ENCODE measurements at places on chromosomes 3 and 15.

DNA sequence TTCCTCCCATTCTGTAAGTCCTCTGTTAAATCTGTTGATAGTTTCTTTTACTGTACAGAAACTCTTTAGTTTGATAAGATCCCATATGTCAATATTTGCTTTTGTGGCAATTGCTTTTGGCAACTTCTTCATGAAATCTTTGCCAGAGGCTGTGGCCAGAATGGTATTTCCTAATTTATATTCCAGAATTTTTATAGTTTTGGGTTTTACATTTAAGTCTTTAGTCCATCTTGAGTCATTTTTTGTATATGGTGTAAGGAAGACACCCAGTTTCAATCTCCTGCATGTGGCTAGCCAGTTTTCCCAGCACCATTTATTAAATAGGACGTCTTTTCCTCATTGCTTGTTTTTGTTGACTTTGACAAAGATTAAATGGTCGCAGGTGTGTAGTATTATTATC is 372.4 kb upstream of the CADM2 start:
- no peak for DNase-seq

- no peak for DNase-seq
Observed at GRCh38 chr3:13509059-13509815, 29.1 kb downstream of the HDAC11 start.

- no peak for DNase-seq
Observed at GRCh38 chr15:95567686-95568085, 762.8 kb upstream of the NR2F2 start.

DNA sequence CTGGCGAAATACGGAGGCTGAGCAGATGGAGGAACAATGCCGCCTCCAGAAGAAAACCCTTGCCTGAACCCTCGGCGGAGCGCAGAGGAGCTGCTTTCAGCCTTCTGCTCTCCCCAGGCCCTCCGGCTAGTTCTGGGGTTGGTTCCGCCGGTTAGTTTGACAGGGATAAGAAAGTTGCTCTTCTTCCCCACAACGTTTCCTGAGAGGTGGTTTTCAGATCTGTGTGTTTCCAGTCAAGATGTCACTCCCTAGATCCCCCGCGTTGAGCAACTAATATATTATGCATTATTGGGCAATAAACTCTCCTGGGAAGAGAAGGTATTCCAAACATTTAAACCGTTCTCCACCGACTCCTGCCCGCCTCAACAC is 551 bp downstream of the NLGN1 start:
- no peak for DNase-seq

- DNase-seq: no peak
Observed at GRCh38 chr15:84649706-84650105, 4.4 kb downstream of the WDR73 start.

DNA sequence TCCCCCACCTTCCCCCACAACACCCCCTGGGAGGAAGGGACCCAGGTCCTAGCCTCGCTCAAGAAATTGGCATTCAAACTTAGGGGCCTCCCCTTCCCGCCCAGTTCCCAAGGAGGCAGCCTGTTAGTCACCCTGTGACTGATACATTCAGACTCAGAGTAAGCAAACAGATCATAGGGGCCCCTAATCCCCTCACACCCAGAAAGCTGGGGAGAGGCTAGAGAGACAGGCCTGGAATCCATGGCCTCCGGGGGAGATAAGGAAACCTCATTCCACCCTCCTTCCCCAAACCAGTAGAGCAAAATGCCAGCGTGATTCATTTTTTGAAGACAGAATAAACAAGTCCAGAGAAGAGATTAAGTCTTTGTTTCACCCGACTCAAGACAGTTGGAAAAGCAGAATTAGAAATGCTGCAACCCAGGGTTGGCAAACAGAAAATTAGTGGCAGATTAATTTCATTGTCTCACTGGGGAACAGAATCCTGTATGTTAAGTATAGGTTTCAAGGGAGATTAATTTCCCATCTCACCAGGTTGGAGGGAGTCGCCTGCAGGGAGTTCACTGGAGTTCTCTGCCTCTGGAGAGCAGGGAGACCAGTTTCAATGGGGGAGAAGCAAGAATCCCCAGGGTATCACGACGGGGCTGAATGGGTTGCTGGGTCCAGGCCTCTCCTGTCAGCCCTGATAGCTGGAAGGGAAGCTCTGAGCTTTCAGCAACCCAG is 268.3 kb downstream of the UACA start:
- no peak for DNase-seq

- no peak for DNase-seq
Observed at GRCh38 chr3:129195731-129196256, 12.1 kb upstream of the CNBP start.

DNA sequence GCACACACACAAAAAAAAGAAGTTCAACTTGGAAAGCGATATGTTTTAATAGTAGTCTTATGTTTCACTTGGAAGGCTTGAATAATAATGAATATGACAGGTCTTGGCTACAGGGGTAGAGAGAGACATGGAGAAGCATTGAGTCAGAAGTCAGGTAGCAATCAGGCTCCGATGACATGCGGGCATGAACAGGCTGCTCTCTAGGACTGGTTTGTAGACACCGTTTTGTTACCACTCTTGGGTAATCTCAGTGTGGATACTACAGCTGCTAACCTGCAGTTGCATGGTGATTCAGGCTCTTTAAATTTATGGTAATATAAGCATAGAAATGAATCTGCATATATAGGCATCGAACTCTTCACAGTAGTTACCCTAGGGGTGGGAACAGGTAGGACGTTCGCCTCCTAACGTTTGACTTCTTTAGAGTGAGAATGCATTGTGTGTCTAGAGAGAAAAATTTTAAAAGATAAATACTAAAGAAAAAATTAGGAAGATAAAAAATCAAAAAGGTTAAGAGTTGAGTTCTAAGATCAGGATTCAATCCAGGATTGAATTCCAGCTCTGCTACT is 241.6 kb upstream of the KBTBD8 start:
- no peak for DNase-seq

GRCh38 chr3:169512991-169513390 is 150.5 kb downstream of the MECOM start:
- no peak for DNase-seq

DNA sequence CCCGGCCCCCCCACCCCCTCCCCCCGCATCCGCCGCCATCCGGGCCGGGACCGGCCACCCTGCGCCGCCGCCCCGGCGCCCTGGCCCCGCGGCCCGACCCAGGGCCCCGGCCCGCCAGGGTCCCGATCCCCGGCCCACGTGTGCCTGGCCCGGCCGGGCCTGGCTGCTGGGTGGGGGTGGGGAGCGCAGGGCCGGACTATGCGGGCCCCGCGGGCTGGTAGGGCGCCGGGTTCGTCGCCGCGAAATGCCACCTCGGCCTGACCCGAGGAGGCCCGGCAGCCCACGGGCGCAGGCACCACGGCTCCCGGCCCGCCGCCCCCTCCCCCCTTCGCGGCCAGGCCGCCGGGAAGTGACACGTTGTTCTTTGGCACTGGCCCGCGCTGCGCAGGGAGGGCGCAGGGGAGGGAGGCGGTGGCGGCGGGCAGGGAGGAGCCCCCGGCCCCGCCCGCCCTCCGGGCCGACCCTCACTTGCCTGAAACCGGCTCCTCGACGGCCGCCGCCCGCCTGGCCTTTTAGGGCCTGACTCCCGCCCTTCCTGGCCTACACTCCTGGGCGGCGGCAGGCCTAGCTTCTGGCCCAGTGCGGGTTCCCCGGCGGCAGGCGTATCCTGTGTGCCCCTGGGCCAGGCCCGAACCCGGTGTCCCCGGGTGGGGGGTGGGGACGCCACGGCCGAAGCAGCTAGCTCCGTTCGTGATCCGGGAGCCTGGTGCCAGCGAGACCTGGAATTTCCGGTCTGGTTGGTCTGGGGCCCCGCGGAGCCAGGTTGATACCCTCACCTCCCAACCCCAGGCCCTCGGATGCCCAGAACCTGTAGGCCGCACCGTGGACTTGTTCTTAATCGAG is 515 bp downstream of the EIF4G1 start:
- no peak for DNase-seq

DNA sequence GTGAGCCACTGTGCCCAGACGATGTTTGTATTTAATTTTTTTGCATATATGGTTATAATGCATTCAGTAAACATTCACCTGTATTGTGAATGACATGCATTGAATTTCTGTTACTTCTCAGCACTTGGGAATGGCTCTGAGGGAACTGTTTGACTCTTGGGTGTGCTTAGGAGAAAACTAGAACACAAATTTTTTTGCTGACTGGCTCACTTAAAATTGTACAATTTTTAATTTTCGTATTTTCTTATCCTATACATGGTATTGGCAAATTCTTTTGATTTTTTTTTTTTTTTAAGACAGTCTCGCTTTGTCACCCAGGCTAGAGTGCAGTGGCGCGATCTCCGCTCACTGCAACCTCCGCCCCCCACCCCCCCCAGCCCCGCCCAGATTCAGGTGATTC is 7.2 kb downstream of the ATP11B start:
- DNase-seq: no peak

DNA sequence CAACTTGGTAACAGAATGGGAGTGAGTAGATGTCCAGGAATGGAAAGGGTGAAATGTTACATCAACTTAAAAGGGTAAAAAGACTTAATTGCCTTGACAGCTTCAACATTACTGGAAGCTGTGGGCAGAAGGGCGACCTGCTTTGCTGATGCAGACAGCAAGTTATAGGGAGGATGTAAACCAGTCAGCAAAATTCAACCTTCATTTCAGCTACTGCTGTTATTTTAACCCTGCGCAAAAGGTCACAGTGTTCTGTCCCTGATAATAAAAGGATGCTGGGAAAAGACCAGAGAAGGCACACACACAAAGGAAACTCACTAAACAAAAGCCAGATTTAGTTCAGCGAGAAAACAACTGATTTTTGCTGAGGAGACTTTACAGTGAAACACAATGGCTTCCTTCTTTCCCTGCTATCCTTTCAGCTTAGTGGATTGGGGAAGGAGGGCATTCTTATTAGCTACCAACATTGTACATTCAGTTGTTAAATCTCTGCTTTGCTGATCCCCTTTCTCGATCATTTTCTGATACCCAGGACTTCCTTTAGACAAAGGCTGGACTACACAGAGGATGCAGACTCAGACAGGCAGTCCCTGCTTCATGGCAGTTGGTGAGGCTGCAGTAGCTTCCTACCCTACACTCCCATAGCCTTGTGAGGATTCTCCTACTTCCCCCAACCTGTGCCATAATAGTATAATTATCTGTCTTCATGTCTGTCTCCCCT is 62.0 kb downstream of the P3H2 start:
- no peak for DNase-seq

GRCh38 chr3:176352716-176353334 is 844.5 kb downstream of the TBL1XR1 start:
- no peak for DNase-seq

DNA sequence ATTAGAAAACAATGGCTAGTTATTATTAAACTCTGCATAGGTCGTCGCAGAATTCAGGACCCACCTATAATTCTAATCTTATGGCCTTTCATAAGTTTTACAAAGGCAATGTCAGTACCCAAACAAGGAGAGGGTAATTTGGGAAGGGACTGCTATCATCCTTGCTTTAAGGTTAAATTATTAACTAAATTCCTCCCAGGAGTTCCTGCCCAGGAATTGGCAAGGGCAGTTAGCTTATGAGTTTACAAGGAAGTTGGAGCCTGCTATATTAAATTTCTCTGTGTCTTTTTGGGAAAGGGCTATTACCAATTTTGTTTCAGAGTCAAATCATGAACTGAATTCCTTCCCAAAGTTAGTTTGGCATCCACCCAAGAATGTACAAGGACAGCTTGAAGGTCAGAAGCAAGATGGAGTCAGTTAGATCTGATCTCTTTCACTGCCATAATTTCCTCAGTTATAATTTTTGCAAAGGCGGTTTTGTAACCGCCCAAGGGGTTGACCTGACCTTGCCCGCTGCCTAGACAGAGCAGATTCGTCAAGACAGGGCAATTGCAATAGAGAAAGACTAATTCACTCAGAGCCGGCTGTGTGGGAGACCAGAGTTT is 45.3 kb upstream of the LHFPL4 start:
- DNase-seq: no peak

DNA sequence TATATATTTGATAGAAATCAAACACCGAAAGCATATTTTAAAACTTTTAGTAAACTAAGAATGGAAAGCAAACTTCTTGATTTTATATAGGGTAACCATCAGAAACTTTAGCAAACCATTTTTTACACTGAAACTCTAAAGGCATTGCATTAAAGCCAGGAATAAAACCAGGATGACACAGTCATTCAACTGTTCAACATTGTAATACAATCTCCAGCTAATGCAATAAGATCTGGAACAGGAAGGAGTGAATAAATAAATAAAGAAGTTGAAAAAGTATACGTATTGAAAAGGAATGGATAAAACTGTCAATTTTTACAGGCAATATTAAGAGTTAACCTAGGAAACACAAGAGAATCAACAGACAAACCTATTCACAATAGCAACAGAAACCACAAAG is 181.9 kb upstream of the TTC14 start:
- DNase-seq: no peak

DNA sequence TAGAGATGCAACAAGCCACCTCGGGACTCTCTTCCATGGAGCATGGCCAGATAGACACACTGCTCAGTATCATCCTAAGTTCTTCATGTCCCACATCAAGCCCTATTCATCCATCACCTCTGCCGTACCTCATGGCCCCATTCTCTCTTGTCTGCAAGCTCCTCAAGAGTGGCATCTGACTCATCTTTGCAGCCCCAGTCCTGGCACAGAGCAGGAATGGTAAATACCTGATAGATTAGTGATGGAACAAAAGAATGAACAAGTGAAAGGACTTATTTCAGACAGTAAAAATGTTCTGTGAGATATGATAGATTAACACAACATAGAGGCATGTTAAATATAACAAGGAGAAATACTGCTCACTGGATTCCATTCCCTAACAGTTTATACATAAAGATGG is 176.4 kb downstream of the ISL2 start:
- DNase-seq: no peak

DNA sequence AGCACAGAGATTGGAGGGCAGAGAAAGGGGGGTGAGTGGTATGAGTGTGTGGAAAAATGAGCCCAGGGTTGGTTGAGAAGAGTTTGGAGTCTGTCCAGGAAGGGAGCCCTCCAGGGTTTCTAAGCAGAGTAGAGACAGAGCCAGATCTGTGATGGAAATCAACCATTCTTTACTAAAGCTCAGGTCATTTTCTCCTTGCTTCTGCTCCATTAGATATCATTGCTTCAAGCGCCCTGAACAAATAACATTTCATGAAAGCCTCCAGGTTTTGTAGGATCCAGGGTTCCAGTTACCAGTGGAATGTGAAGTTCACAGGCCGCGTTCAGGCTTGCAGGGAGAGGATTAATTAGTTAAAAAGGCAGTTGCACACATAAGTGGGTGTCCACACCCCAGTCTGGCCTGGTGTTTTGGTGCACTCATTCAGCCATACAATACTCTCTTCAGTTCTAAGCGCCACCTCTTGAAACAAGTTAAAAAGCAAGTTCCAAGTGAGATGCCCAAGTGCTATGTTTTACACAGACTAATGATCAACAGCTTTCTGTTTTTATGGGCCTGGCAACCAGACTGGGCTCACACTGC is 16.4 kb upstream of the BOC start:
- no peak for DNase-seq

DNA sequence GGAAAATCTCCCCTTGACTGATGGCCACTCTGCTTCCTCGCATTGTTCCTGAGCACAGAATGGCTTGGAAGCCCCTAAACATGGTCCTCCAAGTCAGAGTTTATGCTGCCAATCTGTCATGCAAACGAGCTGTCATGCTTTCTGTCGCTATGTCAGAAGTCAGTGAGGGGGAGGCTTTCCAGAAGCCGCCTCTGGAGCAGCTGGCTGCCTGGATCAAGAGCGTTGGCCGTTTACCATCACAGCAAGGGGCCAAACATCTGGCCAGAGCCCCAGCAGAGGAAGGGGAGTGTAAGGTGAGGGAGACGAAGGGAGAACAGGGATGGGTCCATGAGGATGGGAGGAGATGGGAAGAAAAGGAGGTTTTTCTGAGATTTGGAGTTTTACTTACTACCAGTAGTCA is 372.6 kb upstream of the NR2F2 start:
- DNase-seq: no peak
